Hindlimb muscle (tissue), 1 donor: ENCODE measurements at places on chromosomes 5 and 9. TPM values are rescaled to one million over a fixed set of nuclear protein-coding genes. Genes with fewer than 3 reads are reported as not detected.

ADAMTS16 gene
- polyA plus RNA-seq: 7.4 TPM

C1QTNF2 gene
- 21.0 TPM for polyA plus RNA-seq

SPINK4 gene
- 0.52 TPM for polyA plus RNA-seq

RFK gene
- polyA plus RNA-seq: 11.3 TPM

SPINK7 gene
- 0.61 TPM for polyA plus RNA-seq

LRRC19 gene
- 0.13 TPM for polyA plus RNA-seq

ADGRD2 gene
- not detected for polyA plus RNA-seq

OBP2B gene
- polyA plus RNA-seq: not detected

FOXD4L4 gene
- not detected for polyA plus RNA-seq
